ENCODE measurements at places on chromosomes 7 and 10.
A peak's percentile ranks its signal among the peaks of the same experiment; 100 is the strongest.

GRCh38 chr10:21100871-21101514 lies 203.9 kb upstream of the NEBL start:
- no peak for DNase-seq

- no peak for DNase-seq
These were observed 257.1 kb downstream of the GATA3 start for GRCh38 chr10:8311526-8312070.

- no peak for DNase-seq
These were observed 7.9 kb downstream of the ANTXRL start for GRCh38 chr10:46294641-46295220.

- no peak for DNase-seq
These were observed 91.3 kb downstream of the NRF1 start for GRCh38 chr7:129702761-129703338.

DNA sequence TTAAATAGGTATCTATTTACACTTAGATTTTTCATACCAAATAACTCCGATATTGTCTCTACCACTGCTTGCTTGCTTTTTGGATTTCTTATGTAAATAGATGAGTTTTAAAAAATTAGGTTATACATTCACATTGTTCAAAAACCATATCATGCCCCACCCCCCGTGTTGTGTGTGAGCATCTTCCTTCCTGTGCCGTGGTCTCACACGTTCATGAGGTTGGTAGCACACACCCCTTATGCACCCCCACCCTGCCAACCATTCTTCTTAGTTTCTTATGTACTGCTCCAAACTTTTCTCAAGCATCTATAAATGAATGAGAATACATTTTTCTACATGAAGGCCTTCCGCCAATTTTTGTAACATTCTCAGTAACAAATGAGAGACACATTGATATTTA lies 115.6 kb downstream of the FANK1 start:
- no peak for DNase-seq

GRCh38 chr10:85318809-85319807 lies 990.7 kb downstream of the CCSER2 start:
- no peak for DNase-seq

DNA sequence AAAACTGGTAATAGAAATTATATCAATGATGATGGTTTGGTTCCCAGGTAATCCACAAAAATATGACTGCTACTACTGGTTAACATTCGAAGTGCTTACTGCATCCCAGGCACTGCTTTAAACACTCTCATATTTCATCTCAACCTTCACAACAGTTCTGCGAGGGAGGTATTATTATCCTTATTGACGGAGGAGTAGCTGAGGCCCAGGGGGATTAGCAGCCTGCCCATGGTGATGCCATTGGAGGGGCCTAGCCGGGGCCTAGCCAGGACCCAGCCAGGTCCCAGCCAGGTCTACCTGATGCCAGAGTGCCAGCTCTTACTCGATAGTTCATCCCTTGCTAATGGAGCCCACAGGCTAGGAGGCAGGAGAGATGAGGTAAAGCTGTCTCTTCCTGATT lies 217.1 kb downstream of the FAM107B start:
- DNase-seq, result no peak

GRCh38 chr7:27000496-27000895 lies 95.3 kb downstream of the HOXA1 start:
- DNase-seq, result no peak

DNA sequence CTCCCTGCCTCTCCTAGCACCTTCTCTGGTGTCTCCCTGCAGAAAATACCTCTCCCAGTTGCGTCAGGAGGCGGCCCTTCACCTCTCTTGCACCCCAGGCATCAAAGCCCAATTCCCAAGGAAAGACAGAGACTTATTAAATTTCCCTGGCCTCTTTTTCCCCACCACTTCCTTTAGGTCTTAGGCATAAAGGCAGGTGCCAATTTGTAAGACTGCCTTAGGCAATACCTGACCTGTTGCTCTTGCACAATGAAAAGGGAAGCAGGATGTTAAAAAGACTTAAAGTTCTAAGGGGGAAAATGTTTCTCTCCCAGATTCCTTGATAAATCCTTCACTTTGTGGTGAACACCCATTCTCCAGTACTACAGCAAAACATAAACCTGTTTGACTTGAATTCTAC lies 186.7 kb downstream of the SLC25A13 start:
- DNase-seq, result no peak

- DNase-seq, result no peak
These were observed 162.8 kb upstream of the TNRC18 start for GRCh38 chr7:5586279-5586962.

GRCh38 chr10:70558871-70559810 lies 43.4 kb downstream of the PRF1 start:
- peak; percentile 64 for DNase-seq

DNA sequence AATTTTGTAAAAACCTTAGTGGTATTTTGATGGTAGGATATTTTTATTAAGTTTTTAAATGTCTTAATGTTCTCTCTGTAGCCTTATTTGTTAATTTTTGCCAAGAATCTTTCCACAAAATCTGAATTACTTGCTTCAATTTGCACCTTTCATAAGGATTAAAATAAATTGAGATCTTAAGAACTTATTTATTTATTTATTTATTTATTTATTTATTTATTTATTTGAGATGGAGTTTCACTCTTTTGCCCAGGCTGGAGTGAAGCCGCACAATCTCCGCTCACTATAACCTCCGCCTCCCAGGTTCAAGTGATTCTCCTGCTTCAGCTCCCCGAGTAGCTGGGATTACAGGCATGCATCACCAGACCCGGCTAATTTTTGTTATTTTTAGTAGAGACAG lies 98.6 kb downstream of the PPP1R9A start:
- no peak for DNase-seq

DNA sequence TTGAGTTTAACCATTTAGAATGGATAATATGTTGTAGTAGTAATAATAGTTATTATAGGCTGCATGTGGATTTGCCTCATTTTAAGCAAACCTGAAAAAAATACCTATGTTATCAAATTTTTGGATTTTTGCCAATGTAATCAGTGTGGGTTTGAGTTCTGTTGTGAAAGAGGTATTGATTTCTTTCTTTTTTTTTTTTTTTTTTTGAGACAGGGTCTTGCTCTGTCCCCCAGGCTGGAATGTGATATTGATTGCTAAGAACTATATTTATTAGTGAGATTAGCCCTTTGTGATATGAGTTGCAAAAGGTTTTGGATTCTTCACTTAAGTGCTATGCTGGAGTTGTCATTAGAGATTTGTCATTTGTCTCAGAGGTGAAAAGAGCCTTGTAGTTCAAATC lies 124.4 kb downstream of the ST7 start:
- no peak for DNase-seq

DNA sequence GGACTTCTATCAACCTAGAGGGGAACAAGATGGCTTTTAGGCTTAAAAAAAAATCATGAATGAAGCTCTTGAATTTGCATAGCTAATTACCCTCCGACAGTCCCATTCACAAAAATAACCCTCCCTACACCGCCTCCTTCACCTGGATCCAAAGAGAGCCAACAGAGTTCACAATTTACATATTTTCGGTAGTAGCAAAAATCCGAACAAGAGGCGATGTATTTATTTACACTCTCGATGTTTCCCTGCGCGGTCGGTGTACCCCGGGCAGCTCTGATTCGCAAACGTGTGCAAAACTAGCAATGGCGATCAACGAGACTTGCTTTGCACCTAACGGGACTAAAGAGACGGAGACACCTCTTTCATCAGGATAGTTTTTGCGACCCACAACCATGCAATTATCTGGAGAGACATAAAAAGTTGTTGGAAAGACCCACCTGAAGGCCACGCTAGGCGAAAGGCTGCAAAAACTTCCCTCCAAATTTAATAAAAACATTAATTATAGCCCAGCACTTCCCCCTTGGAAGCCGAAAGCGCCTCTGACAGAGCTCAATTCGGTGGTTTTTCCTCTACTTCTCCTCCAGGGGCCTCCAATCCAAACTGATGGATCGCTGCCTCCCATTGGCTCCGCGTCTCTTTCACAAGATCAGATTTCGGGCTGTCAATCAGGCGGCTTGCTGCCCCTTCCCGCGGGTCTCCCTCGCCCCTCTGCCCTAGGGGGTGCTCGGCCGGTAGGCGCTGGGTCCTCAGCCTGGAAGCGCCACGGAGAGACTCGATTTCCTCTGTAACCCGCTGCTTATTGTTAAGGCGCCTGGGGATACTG lies at the start of gene ETV1:
ETV1 (minus strand) TSS at position 541 of the 823 bp plus-strand sequence. CDS start 614 bp downstream, outside the sequence.
- no peak for DNase-seq

DNA sequence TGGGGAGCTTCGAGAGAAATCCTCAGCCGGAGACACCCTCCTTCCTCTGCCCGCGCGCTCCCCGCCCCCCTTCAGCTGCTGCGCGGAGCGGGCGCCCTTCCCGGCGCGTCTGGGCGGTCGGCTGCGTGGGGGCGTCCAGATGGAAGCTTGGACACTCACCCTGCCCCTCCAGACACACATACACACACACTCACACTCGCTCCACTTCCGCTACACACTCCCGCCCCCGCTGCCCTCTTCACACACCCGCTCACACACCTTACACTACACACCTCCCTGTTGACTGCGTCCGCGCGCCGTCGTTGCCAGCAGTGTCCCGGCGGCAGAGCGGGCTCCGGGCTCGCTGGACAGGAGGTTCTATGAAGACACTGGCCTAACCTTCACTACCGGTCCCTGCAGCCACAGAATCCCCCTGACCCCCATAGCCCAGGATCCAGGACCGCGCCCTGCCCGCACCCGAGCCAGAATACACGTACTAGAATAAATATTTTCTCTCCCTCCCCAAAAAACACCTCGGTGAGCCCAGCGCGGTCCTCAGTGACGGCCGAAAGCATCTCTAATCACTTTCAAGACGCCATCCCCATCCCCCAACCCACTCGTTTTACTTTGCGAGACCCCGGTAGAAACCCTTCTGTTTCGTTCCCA lies 1.1 kb upstream of the EGR2 start:
- peak; percentile 45 for DNase-seq

DNA sequence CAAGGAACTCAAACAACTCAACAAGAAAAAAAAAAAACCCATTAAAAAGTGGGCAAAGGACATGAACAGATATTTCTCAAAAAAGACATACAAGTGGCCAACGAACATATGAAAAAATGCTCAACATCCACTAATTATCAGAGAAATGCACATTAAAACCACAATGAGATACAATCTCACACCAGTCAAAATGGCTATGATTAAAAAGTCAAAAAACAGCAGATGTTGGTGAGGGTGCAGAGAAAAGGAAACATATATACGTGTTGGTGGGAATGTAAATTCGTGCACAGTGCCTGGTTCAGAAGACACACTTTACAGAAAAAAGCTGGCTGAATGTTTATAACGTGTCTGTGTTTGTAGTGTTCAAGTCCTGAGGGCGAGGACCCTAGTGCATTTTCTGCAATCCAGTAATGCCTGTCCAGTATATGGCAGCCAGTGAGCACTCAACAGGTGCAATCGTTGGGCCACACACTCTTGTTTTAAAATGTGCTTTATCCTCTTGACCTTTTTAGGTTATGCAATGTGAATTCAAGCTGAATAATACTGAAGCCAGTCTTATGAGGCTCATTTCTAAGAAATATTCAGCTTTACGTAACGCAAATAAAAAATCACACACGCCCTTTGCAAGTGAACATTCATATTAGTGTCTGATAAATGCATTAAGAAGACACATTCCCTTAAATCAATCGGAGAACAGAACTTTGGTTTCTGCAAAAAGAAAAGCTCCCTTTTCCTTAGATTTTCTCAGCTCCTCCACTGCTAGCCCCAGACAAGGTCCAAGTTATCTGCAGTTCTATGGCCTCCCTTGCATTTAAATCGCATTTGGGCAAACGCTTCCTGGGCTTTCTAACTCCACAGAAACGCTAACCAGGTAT lies 813 bp upstream of the MTURN start:
- DNase-seq, result no peak

- no peak for DNase-seq
These were observed 286.8 kb downstream of the ADK start for GRCh38 chr10:74437822-74438221.

DNA sequence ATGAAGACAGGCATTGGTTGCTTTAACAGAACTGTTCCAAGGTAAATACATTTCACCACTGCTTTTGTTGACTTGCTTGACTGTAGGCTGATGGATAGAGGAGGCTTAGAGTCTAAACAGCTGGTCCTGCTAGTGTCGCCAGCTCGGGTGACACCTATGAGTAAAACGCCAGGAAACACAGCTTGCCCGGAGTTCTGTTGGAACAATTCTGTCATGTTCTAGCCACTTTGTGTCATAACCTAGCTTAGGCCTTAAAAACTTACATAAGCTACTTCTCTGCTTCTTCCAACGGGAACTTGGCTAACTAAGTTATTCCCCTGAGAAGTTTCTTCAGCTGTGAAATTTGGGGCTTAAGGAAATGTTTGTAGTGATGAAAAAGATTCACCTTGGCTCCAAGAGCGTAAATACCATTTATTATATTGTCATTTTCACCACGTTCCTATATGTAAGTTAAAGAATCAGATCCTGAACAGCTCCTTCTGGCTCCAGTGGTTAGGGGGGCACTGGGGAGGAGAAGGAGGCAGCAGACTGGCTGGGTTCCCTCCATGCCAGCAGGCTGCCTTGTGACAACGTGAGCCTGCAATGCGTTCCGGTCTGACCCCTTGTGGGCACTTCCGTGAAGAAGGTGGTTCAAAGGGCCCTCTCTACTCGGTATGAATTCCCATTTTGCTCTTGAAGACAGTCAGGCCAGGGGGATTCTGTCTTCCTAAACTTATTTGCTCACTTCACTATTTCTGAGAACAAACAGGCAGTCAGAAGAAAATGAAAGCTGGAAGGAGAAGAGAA lies 253.2 kb downstream of the BMPER start:
- DNase-seq, result no peak

DNA sequence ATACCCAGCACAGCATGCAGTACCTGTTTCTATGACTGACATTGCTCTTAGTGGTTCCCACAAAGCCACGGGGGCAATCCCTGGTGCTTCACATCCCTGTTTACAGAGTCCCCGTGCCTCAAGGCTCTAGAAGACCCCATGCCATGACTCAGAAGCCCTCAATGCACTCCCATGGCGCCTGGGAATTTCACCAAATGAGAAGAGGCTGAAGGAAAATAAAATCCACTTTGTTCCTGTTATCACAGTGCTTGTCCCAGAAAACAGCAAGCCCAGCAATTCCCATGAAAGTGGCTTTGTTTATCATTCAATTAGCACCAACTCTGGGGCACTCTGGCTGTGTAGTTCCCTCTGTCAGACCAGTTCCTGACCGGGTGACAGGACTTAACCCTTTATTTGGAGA lies 268.3 kb downstream of the TNS3 start:
- no peak for DNase-seq
